ENCODE measurements at places on chromosomes 4 and X.

GRCh38 chr4:2412885-2413716 lies 5.3 kb downstream of the ZFYVE28 start:
- DNase-seq: peak; percentile 76

DNA sequence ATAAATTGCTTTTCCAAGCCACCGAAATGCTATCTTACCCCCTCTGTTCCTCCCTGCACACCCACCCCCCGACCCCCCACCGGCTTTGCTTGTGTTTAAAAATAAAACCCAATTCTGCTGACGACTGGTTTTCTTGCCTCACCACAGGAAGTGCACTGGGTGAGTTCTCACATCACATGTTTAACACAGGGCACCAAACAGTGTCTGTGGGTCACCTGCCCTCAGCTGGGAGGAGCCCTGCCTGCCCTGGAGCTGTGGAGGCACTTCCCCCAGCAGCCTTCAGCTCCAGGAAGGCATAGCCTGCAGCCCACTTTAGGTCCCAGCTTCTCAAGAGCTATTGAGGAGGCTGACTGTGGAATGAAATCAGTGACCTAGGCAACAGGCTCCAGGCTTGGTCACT lies 8.8 kb downstream of the TMEM255A start:
- peak; percentile 9 for DNase-seq

GRCh38 chr4:3483471-3483921 lies 20.4 kb downstream of the DOK7 start:
- DNase-seq: no peak

DNA sequence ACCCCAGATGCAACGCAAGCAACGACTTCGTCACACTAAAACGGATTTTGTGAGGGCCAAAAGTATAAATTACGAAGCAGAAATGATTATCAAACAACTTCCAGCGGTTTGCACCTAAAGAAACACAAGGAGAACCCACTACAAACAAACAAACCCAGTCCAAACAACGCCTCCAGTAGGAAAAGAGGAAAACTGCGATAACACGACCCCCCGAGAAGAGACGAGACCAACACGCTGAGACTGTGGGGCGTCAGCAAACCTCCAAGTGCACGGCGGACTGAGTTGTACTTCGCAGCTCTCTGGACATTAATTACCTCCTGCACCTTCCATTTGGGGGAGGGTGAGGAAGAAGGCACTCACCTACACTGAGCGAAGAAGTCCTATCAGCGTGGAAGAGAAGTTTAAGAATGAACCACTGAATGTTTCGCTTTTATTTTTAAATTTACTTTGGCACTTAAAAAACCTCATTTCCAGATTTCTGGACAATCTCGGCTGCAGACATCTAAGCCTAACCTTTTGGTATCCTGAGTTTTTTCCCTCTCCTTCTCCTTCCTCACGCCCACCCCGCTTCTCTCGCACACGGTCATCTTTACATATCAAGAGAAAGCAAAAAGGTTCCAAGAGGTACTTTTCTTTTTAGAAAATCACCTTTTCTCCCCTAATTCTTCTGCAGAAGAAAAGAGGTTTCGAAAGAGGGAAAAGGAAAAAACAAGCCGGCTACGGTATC lies at the start of gene MAB21L2:
Gene MAB21L2 (plus strand): TSS at position 6 of the 727 bp plus-strand sequence. CDS start 879 bp downstream, outside the sequence.
- no peak for DNase-seq

DNA sequence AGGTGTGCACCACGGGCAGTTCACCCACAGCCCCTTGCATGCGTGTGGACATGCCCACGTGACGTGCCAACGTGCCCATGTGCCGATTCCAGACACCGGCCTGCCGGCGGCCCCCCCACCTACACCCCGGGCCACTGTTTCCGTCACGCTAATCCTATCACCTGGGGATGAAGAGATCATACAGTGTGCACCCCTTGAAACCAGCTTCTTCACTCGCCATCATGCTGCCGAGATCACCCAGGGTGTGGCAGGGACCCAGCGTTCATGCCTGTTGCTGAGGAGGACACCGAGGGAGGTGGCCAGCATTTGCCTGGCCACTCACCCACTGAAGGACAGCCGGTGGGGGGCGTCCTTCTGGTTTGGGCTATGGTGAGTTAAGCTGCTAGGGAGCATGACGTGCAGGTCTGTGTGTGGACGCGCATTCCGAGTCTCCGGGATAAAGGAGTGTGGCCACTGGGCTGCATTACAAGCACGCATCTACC lies 14.1 kb downstream of the CTBP1 start:
- no peak for DNase-seq

DNA sequence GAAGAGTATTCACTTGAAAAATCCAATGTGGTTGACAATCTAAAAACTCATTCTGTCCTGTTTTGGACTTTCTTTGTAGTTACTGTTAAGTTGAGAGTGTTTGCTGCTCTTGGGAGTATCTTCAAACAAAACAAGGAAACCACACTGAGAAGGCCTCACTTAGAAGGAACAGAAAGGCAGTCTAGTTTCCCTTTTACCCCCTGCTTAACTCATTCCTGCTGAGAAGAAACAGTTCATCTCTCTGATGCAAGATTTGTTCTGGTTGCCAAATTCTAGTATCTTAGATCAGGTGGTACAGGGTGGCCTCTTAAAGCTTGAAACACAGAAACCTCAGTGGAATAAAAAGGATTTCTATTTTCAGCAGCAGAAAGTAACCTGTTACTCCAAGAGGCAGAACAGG lies 41.4 kb downstream of the GUCY2F start:
- DNase-seq: no peak

GRCh38 chrX:12978205-12979025 lies 3.5 kb downstream of the TMSB4X start:
- DNase-seq: peak; percentile 62

- DNase-seq: no peak
These were observed 6.1 kb upstream of the ABRAXAS1 start for GRCh38 chr4:83490876-83491450.

DNA sequence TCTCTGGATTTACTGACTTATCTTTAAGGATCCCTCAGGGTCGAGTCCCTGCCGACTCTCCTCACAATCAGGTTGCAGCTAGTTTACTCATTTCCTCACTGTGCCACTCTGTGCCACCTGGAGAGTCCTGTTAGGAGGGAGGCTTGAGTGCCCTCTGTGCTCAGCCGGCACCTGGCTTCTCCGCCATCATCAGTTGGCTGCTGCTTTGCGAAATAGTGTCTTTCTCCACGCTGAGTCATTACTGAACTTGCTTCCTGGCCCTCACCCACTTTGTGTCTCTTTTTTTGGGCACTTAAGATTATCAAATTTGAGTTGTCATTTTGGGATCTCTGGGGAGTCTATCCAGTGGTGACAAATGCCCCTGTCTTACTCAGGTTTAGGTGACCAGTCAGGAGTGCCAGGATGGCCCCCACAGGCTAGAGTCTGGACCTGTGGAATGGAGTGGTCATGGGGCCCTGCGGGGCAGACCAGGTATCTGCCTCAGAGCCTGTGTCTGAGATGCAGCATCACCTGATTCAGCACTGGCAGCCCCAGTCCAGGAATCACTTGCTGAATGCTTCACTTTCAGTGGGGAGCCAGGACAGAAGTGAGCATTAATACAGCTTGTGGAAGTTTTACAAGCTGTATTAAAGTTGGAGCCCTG lies 37.7 kb downstream of the JADE1 start:
- DNase-seq: no peak

GRCh38 chrX:151754047-151754429 lies 19.5 kb downstream of the CNGA2 start:
- DNase-seq: no peak

- no peak for DNase-seq
These were observed 538 bp downstream of the SCML2 start for GRCh38 chrX:18353931-18354368.

GRCh38 chrX:118552121-118552900 lies 56.7 kb downstream of the DOCK11 start:
- no peak for DNase-seq

DNA sequence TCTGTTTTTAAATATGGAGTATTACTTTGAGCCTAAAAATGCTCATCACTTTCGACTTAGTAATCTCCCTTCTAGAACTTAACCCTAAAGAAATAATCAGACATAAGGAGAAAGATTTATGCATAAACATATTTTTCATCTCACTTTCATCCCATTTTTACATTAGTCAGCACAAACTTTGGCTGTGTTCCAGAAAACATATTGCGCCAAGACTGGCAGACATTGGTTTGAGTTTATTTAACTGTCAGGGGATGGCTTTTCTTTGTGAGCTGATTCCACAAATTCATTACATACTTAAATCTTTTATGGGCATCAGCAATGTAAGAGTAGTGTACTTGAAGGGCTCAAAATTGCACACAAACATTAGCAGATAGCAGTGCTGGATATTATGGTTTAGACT lies 23.7 kb downstream of the MAOA start:
- DNase-seq: no peak

DNA sequence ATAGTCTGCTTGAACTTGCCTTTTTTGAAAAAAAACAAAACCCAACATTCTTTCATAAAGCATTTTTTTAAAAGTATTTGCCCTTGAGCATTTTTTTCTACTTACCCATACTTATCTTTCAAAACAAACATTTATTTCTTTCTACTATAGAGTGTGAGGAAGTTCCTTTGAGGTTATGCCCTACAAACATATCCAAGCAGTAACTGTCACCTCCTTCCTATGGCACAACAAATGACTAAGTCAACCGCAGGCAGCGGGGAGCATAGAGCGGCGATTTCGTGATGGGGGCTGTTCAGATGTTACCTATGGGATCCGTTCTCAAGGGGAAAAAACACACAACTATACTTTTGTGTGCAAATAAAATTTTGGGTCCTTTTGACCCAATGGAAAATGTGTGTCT lies 19.4 kb downstream of the SPRY1 start:
- DNase-seq: no peak

GRCh38 chrX:3636803-3637202 lies 76.6 kb downstream of the PRKX start:
- no peak for DNase-seq

DNA sequence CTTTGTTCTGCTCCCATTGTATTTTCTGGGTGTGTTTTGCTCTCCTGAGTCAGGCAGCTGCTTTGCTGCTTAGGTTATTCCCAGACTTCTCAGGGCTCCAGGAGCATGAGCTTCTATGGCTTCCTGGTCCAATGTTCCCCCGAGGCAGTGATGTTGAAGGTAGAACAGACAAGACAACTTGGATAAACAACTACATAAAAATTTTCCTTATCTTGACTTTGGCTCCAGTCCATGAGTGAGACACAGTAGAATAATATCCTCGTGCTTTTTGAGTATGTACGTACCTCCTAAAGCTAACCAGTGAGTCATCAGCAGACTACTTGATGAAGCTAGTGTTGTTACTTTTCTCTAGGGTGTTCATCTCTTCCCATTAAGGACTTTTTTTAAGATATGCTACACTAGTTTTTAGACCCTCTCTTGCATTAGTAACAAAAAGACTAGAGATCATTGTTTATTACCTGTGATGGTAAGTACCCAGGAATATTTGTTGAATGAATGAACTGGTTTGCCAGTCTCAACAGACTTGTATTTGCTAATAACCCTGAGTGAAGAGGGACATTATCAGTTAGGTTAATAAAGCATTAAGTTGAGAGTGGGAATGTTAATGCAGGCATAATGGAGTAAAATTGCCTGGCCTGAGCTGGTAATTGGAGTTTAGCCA lies 131.9 kb downstream of the FHIP1A start:
- no peak for DNase-seq

DNA sequence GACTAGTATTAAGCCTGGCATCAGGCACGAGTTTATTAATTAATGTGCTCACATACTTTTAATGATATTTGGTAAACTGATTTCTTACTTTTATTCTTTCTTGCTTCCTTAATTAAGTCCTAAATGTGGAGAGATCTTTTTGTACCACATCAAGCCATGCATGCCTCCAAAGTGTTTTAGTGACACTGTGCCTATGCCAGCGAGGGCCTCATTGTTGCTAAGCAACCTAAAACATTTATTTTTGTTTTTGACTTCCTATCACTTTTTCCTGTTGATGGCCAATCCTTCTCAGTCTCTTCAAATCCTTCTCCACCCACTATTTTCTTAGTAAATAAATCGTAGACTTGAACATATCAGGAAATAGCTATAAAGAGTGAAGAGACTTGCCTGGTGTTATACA lies 5.5 kb upstream of the NSUN7 start:
- DNase-seq: no peak

- DNase-seq: no peak
These were observed 103.5 kb upstream of the STOX2 start for GRCh38 chr4:183801457-183802165.

DNA sequence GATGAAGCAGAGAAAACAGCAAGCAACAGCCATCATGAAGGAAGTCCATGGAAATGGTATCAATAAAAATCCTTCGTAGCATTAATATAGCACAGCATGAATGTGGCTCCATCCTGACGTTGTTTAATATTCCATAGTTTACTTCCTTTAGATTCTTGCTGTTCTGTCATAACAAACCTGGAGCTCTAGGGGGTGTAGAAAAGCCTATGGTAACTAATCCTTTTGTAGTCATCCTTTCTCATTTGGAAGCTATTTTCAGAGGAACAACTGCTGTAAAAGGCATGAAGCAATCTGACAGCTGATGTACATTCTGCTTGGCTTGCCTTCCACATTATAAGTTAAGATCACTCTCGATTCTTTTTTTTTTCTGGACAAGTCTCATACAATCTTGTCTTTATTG lies 914 bp downstream of the MYOZ2 start:
- no peak for DNase-seq

DNA sequence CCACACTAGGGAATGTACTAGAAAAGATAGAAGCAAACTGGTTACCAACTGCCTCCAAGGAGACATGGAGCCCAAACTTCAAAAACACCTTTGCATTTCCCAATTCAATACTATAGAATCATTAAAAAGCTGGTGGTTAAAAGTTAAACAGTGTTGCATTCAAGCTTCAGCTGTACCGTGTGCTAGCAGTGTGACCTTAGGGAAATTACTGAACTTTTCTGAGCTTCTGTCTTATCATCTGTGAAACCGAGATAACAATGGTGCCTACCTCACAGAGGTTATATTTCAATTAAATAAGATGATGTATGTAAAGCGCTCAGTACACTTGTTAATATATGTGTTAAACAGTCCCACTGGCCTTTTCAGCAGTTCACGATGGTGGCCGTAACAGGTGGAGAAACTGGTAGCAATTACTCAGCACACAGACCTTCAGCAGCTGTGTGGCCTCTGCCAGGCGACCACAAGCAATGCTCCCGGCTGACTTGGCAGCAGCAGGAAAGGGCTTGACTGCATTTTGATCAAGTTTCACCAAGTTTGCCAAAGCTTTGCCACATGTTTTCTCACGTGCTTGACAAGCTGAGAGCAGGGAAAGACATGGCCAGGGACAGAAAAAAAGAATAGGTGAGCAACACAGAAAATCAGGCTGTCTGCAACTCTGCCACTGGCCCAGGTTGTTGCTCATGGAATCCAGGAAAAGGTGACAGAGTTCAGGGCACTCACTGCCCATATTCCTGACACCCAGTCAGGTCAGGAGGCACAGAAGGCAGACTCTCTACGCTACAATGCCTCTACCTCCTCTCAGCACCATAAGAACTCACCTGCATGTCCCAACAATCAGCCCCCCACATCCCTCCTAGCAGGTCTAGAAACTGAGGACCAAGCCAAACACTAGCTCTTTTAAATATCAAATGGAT lies 72.1 kb downstream of the PARM1 start:
- DNase-seq: no peak
